ENCODE measurements at places on chromosomes 3 and 15.

GRCh38 chr15:90512981-90513380, 16.7 kb upstream of the CRTC3 start:
- DNase-seq: no peak

DNA sequence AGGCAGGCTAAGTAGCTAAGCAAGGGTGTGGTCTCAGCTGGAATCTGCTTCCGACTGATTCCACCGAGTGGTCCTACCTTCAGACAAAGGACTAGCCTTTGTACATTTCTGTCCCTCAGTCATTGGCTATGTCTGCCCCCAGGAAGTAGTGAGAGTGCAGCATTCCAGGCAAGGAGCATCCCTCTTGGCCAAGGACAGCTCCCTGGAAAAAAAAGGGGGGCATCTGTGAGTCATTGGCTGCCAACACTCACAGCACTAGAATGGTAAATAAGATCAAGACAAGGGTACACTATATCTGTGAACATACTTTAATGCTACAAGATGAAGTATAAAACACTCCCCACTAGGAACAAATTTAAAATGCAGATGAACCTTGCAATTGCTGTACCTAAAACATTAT, 66.8 kb downstream of the STAC start:
- DNase-seq: no peak

DNA sequence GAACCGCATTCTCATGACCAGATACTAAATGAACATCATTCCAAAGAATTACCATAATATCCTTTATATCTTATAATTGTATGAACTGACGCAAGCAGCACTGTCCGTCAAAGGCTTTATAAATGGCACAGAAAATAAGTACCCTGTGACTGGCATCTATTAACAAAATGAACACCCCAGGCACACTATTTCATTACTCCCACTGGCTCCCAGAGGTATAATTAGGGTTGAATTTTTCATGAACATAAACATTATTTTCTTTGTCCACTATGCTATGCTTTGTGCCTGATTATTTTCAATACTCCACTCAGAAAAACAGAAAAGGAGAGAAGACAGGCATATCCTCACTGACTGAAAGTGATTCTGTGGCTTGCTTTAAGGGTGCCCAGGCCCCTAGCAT, 71.1 kb downstream of the LYZL4 start:
- no peak for DNase-seq

DNA sequence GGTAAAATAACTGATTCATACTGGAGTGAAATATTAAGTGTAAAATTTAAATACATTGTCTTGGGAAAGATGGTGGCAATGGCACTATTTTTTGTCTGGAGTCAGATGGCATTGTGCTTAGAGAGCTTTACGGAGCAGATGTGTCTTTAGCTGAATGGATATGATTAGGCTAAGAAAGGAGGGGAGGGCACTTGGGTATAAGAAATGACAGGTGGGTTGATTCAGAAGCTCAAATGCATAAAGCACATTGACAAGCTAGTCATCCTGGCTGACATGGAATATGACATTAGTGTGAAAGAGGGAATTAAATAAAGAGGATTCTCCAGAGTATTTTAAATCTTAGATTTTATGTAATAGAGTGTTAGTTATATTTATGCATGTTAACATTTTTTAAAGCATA, 570.1 kb upstream of the CBLB start:
- DNase-seq: no peak

DNA sequence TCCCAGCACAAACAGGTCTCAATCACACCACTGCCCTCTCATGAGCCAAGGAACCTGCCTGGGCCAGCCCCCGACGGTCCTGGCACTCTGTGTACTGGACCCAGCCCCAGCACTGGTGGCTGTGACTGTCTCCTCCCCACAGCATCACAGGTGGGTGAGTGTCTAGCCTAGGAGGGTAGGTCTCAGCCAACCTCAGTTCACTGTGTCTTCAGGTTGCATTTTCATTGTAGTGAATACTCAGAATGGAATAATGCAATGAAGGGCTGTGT, 163.4 kb upstream of the NSMCE3 start:
- DNase-seq: no peak

- no peak for DNase-seq
Observed at GRCh38 chr15:73265536-73266153, 103.1 kb downstream of the HCN4 start.

DNA sequence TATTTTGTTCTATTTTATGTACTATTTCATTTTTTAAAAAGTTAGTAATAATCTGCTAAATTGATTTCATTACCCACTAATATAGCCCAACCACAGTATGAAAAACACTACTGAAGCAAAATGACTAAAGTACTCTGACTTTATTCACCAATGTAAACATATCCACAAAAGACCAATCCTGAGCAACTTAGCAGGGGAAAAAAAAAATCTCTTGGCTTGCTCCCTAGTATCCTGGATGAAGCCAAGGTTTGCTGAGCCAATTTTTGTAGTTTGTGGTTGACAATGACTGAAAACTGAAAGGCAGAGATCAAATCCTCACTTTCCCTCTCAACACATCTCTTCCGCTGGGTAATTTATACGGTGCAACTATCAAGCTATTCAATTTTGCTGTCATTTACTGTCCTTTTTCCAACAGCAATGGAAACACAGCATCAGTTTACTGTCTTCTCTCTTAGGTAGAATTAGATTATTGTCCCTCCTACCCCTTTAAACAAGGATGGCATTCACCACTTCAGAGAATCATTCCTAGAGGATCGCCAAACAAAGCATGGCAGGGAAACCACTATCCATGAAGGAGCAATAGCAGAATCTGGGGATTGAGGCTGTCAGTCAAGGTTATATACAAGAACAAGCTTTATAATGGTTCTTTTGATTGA, 149.7 kb downstream of the THRB start:
- DNase-seq: no peak

DNA sequence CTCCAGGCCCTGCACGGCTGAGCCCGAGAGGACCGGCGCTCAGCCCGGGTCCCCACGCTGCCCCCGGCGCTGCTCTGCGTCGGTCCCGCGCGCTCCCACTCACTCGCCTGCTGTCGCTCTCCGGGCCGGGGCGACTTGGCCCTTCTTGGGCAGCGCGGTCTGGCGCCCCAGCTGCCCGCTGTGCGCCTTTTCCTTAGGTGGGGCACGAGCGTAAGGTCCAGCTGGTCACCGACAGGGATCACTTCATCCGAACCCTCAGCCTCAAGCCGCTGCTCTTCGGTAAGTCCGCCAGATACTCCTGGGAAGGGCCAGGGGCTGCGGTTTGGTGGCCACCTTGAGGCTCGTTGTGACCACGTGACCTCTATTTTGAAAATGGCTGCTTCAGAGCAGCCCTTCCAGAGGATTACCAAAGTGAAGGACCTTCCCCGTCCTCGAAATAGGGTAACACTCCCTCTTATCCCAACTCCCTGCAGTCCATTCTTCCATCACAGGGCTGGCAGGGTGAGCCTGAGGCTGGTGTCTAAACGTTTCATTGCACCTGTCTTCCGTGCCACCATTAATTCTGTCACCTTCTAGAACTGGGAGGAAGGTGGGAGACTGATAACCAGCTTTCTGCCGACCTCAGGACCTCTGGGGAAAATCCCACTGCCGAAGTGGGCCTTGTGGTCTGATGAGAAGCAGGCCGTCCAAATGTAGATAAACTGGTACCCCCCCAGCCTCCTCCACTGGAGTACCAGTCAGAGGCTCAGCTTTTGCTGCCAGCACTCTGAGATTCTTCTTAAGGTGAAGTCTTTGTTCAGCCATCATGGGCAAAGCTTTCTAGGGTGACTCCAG, 812 bp downstream of the P4HTM start:
- DNase-seq: peak; percentile 15

DNA sequence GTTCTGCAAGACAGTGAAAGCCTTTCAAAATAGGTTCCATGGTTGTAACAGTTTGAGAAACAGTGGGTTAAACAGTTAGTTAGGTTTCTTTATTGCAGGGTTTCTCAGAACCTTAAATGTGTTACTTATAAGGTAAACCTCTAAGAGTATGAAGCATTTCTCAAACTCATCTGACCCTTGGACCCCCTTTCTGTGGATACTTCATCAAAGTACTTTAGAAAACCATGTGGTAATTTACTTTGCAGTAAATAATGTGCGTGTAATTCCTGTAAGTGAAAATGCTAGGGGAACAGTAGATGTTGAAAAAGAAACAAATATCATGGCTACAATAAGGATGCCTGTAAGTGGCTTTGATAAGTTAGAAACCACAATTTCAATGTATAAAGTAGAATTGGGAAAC, 354.6 kb upstream of the RARB start:
- no peak for DNase-seq

DNA sequence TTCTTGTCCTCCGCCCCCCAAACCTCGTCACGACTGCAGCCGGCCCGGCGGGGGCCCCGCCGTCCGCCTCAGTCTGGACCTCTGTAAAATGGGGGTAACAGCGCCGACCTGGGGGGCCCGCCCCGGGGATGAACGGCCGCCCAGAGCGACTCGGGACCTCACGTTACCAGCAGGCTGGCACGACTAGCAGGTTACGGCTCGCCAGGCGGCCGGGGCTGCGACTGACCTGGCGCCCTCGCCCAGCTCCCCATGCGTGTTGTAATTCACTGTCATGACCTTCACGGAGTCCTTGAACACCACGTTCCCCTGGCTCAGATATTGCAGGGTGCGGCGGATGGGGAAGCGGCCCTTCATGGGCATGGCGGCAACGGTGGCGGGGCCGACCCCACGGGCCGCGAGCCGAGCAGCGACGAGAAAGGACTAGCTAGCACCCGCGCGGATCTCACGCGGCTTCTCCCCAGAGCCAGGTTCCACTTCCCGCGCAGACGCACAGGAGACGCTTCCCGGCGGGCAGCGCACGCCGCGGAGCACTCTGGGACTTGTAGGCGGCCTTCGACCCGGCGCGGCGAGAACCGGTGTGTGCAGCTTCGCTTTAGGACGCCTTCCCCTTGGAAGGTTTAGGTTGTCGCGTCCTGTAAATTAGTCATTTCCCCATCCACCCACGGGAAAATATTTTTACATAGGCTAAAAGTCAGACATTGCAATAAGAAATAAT, at the start of gene MRPS25:
MRPS25 (minus strand) TSS at position 481 of the 715 bp plus-strand sequence; CDS start at position 360, 121 bp downstream.
- DNase-seq: peak; percentile 83

- DNase-seq: no peak
Observed at GRCh38 chr15:70023769-70024491, 73.8 kb downstream of the TLE3 start.

DNA sequence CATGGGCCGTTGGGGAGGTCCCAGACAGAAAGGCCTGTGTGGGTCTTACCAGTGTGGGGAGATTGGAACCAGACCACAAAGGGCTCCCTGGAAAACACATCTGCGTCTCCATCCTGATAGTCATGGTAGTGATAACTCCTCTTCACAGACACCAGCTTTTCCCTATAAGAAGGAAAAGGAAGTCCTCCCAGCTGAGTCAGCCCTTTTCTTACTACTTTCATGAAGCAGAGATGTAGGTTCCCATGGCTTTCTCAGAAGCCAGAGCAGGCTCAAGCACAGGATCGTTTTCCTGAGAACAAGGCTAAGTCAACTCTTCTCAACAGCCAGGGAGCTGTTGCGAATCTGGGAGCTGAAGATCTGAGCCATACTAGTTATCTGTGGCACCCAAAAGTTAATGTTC, 6.1 kb downstream of the DNASE1L3 start:
- DNase-seq: no peak

DNA sequence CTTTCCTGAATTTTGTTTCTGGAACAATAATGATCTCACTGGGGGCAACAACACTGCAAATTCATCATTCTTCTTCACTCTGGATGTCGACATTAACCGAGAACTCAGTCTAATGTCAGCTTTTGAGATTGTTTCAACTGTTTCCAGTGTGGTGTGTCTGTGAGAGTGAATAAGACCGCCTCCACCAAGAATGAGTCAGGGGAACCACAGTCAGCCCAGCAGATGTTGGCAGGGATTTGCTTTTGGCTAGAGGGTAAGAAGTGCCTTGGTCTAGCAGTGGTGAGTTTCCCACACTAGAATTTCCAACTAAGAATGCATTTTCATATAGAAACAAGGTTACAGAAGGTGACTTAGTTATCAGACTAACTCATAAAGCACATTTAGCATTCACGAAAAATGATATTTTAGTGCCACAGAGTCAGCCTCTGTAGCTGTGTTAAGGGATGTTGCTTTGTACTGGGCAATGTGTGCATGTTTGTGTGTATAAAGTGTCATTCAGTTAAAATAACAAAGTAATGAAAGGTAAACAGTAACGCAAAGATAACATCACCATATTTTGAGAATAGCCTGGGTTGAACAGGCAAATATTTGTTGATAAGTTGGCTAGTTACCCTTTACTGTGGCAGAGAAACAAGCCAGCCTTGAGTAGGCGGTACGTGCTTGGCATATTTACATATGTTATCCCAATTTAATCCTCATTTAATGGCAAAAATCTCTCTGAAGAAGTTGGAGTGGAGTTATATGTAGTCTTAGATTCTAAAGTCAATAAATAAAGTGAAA, 33.8 kb downstream of the DRD3 start:
- DNase-seq: no peak

GRCh38 chr3:125025642-125026041, 30.2 kb downstream of the HEG1 start:
- DNase-seq: no peak

- DNase-seq: no peak
Observed at GRCh38 chr3:55426486-55426885, 60.6 kb downstream of the WNT5A start.

DNA sequence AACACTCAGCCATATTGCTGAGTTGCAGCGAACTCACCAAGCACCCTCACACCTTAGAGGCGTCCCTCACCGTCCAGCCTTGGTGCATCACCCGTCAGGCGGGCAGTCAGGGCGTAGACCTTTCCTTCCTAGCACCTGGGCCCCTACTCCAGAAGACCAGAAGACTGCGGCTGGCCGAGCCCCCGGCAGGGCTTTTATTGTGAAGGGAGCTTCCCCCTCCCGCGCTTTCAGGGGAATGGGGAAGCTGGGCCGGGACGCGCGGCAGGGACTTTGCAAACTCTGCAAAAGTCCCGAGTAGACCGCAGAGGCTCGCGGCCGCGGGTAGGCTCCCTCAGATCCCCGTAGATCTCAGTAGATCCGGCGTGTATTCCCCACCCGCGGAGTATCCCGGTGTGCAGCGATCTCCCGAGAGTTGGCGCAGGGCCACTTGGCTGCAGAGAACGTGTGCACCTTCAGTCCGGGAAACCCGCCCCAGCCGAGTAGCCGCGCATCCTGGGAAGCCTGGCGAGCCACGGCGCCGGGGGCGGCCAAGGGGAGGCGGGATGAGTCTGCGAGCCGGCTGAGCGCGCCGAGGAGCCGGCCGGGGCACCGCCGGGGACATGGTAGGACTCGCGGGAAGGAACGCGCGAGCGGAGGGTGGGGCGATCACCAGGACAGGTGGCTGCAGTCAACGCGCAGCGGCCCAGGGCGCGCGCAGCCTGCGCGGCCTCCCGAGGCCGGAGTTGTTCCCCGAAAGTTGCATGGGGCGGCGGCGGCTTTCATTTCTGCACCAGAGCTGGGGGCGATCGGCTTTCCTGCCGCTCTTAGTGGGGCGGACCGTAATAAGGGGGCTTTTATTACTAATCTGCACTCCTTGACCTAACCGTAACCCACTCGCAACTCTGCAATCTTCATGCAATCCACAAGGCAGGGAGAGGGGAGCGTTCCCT, at the start of gene GASK1A:
GASK1A (plus strand) TSS at position 268 of the 929 bp plus-strand sequence; CDS start at position 600, 332 bp downstream.
- DNase-seq: no peak

DNA sequence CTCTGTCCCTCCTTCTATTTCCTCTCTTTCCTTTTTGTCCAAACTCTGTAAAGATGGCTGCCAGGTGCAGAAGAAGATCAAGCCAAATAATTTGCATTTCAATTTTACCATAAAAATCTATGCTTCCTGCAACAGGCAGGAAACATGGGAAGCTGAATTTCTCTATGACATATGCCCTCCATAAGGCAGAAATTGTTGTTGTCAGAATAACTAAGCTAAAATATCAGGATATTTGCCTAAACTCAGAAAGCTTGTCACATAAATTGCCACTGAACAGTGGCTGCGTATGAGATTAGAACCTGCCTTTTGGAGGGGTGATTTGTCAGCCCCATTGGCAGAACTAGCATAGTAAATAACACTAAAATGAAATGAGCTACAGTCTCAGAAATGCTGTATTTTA, 288.3 kb upstream of the LMCD1 start:
- DNase-seq: no peak
